ENCODE measurements at places on chromosomes 3 and 15. TPM values are rescaled to one million over a fixed set of nuclear protein-coding genes. Genes with fewer than 3 reads are reported as not detected.
A peak's percentile ranks its signal among the peaks of the same experiment; 100 is the strongest.

GRCh38 chr3:117998071-117998470 lies 1036.6 kb downstream of the IGSF11 start:
- no peak overlapping the region for H3K27ac ChIP-seq
- H3K4me3 ChIP-seq, result no peak overlapping the region
- no peaks in the 10 kb centered on the region for H3K4me1 ChIP-seq

DNA sequence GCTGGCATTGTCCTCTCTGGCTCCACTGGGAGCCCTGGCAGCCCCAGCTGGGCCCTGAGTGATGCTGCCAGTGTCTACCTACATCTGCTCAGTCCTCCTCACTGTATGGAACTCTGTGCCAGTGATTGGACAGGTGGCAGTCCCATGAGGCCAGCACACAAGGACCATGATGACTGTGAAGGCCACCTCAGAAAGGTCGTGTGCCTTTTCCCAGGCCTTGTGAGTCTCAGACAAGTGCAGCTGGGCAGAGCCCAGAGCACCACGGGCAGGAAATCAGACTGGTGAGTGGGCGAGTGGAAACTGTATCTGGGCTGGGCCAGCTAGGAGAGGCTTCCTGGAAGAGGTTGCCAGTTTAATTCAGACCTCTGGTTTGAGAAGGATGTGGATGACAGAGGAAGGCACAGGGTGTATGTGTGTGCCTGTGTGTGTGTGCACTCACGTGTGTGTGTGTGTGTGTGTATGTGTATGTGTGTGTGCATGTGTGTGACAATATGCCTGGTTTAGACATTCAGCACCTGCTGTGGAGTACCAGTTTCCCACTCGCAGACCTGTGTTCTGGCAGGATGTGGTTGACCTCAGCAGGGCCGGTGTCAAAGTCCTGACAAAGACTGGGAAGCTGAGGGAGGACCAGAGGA lies 7.0 kb downstream of the MAPKAPK3 start:
- no peaks in the 10 kb centered on the region for H3K27me3 ChIP-seq
- H3K4me3 ChIP-seq, result peak overlapping the region; percentile 37
- H3K4me1 ChIP-seq, result peaks cover 94% of the 10 kb centered on the region
- peak; percentile 54 for DNase-seq

EID1 gene
- 83.8 TPM for total RNA-seq

DNA sequence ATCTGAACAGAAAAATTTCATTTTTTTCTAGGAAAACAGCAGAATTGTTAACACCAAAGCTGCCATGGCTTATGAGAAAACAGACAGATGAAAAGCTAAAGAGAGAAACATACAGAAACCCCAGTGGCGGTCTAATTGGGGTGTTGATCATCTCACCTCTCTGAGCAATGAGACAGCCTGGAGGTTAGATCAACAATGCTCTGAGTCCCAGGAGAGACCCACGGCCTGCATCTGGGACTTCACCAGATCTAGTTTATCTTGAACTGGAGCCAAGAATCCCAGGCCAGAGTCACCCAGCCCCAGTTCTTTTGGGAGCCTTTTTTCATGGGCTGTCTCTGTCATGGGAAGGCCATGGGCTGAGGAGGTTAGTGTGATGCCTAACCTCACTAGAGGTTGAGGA lies 3.5 kb upstream of the GALNT15 start:
- H3K36me3 ChIP-seq, result no peaks in the 10 kb centered on the region
- no peak overlapping the region for H3K4me3 ChIP-seq
- H3K4me1 ChIP-seq, result no peaks in the 10 kb centered on the region
- no peak for DNase-seq
- H3K27ac ChIP-seq, result no peak overlapping the region

CYP1A2 gene
- not detected for total RNA-seq

KNG1 gene
- total RNA-seq, result not detected

CAPN3 gene
- total RNA-seq, result 5.5 TPM

QARS1 gene
- 246 TPM for total RNA-seq

LRRC2 gene
- total RNA-seq, result 0.27 TPM

All from activated CD4-positive, alpha-beta T cell treated with anti-CD3 and anti-CD28 coated beads, Interleukin-2, amount 10 ng/mL, durations not matched to agents 7 days and 5 days (primary cell).